ENCODE measurements at places on chromosomes 12 and 14. TPM values are rescaled to one million over a fixed set of nuclear protein-coding genes. Genes with fewer than 3 reads are reported as not detected.

Gene UNC79
- total RNA-seq: 0.04 TPM

Gene IFNG-AS1
- total RNA-seq: not detected

Gene GLIPR1
- 4.1 TPM for total RNA-seq

Gene KRT85
- total RNA-seq: not detected

Gene DGKA
- total RNA-seq: 170 TPM

Gene OASL
- 5.9 TPM for total RNA-seq

Gene GALNT9
- total RNA-seq: not detected

Gene RTL1
- not detected for total RNA-seq

Gene C12orf50
- total RNA-seq: not detected

Gene ESPL1
- 33.8 TPM for total RNA-seq

Gene IL31
- not detected for total RNA-seq

Gene TNFRSF1A
- 99.3 TPM for total RNA-seq

Gene CCDC59
- 27.1 TPM for total RNA-seq

Gene KRT74
- total RNA-seq: 0.12 TPM

Gene KRT79
- 0.32 TPM for total RNA-seq

Gene NTS
- 0.16 TPM for total RNA-seq

Gene HOXC5
- total RNA-seq: 0.60 TPM

Gene CDK4
- 62.3 TPM for total RNA-seq

Gene PRB2
- not detected for total RNA-seq
